ENCODE measurements at places on chromosomes 1 and 21.

DNA sequence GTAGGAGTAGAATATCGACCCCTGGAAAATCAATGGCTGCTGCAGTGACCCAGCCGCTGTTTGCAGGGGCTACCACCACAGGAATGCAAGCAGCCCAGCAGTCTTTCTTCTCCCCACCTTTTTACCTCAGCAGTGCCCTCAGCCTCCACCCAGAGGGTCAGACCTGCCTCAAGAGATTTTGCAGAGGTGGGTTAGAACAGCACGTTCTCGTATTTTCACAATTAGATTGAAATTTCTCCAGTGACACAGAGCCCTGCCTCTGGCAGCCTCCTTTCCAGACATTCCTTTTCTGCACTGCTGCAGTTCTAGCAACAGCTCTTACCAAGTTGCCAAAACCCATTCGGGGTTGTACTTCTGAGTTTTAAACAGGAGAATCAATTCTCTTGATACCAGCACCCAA lies 38.3 kb upstream of the PIGV start:
- no peak for DNase-seq

DNA sequence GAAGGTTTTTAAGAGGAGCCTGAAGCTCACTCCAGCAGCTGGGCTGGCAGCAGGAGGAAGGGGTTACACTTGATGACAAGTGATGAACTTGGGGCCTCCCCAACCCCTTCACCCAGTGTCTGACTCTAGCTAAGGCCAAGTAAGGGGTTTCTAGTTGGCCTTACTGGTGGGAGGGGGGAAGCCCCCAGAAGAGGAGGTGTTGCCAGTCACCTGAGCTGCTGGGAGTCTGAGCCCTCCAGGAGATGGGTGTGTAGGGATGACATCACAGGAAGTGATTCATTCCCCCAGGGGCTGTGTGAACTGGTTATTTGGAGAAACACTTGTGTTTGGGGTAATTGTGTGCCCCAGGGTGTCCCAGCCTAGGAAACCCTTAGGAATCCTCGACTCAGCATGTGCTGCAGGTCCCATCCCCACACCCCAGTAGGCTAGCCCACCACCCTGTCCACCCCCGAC lies 3.1 kb downstream of the PADI1 start:
- DNase-seq: peak; percentile 96

DNA sequence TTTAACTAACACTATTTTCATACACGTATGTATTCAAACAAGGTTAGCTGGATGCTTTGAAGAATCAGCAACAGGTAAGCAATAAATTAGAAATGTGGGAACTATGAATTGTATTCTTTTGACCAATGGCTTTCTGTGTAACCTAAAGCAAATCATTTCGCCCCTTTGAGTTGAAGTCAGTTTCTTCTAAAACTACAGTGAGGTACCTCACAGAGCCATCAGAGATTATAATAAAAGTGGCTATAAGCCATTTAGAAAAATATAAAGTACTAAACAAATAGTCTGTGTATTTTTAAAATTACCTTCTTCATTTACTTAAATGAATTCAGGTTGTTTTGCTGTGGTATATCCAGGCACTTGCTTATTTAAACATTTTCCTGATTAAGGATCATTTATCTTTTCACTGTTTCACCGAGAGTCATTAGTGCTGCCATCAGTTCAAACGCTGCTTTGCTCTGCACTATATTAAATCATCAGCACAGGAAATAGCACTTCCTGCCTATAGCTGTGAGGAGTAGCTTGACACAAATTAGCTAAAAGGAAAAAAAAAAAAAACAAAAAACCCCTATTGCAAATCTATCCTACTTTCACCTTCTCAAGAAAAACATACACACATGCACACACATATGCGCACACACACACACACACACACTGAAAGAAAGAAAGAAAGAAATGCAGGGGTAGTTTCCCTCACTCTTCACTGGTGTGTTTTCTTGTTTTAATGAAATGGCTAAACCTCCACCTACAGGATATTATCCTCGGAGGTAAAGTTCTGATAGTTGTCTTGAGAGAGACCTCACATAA lies 39.8 kb upstream of the C1orf105 start:
- peak; percentile 92 for DNase-seq

GRCh38 chr1:162214202-162214601 lies 144.7 kb downstream of the NOS1AP start:
- DNase-seq: no peak

GRCh38 chr21:44846485-44847260 lies 26.8 kb downstream of the PTTG1IP start:
- peak; percentile 53 for DNase-seq

DNA sequence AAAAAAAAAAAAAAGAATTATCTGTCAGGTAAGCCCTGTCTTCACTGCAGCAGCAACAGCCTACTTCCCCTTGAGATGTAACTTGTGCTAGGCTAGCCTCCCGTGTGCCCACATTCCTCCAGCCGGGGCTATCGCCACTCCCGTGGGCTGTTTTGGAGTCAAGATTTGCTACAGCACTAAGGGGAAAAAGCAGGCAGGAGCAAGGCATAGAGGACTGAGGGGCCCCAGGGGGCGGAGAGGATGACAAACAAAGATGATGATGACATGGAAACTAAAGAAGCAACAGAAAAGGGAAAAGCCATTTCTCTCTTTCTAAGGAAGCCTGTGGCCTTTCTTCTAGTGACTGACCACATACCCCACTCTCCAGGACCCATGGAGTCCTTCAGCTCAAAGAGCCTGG lies 1.9 kb downstream of the TNFAIP8L2 start:
- DNase-seq: no peak

- DNase-seq: no peak
Observed at GRCh38 chr1:208158640-208159554, 85.3 kb downstream of the PLXNA2 start.

- DNase-seq: no peak
Observed at GRCh38 chr1:112564081-112564480, 54.9 kb downstream of the ST7L start.

GRCh38 chr1:25140073-25140797 lies 92.1 kb downstream of the SYF2 start:
- peak; percentile 49 for DNase-seq

- no peak for DNase-seq
Observed at GRCh38 chr1:48540587-48540986, 68.6 kb upstream of the SPATA6 start.

DNA sequence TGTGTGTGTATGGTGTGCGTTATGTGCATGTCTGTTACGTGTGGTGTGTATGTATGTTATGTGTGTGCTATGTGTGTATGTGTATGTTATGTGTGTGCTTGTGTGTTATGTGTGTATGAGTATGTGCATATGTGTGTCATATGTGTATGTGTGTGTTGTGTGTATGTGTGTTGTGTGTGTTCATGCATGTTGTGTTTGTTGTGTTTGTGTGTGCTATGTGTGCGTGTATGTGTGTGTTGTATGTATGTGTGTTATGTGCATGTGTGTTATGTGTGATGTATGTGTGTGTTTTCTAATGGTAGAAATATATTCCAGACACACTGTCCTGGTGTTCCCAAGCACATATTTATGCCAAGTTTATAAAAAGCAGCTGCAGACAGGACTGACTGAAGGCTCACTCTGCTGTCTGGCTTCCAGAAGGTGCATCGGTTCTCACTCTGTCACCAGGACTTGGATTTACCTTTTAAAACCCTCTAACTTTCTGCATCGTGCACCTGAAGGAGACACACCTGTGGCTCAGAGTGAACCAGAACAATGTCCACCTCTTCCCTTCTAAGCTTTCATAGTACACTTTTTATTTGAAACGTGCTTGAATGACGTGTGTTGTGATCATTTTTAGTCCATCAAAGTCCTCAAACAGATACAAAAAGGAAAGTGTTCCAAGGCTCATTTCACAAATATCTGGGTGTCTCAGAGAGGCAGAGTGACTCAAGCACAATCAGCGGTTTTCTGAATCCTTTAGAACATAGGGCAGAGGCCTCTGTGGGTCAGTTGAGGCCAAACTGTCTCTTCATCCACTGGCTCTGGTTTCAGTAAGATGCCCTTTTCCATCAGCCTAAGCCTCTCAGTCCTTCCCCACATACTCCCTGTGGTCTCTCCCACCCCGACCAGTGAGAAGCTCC lies 49.9 kb downstream of the TOMM20 start:
- no peak for DNase-seq

- no peak for DNase-seq
Observed at GRCh38 chr1:74363220-74363619, 128.0 kb downstream of the TNNI3K start.

DNA sequence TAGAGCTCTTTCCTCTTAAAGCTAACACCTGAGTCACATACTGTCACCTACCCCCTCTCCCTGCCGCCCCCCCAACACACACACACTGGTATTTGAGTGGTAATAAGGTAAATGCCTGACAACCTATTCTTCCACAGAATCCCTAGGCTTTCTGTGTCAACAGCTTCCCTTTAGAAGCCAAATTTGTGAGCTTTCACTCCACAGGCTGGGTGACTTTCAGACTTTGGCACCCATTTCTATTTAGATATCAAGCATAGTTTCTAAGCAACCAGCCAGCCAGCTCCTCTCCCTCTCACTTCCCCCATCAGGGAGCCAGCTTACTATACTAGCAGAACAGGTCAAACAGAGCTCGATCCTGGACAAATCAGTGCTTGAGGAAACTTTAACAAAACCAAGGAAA lies 3.2 kb upstream of the C1orf74 start:
- DNase-seq: no peak

GRCh38 chr1:200967693-200968468 lies 55.6 kb downstream of the KIF21B start:
- no peak for DNase-seq

DNA sequence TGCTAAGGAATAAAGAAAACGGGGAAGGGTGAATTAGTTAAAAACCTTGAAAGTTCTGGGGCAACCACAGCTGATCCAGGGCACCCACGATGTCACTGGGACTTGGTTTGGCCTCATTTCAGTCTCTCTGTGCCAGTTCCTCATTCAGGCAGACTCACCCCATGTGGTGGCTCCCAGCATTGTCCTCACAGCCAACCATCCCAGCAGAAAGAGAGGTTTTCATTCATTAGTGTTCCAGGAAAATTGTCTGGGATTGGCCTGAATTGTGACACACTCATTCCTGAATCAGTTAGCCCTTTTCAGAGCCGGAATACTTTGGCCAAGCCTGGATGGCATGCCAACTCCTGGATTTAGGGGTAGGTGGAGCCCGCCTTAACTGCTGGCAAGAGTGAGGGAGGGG lies 367.7 kb downstream of the PRDM2 start:
- no peak for DNase-seq

DNA sequence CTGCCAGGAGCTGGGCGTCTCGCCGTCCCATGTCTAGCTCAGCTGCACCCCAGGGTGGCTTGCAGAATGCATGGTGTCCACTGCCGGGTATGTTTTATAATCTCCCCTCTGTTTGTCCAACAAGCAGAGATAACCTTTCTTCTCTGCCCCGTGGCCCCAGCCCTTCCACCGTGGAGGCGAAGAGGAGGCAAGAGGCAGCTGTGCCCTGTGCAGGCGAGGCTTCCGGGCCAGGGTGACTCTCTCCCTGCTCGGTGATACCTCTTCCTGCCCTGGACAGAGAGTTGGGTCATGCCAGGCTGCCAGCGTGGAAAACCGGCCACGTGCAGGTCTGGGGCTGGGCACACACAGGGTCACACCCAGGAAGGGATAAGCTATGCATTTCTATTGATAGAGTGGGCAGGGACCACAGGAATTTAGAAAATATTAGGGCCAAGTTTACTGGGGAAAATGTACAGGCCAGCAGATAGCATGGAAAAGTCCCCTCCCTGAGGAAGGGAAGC lies at the start of gene TFF2:
Gene TFF2, minus strand, starts transcription at position 68 of the 500 bp plus-strand sequence. Its CDS starts 37 bp downstream, at position 31.
- DNase-seq: no peak

DNA sequence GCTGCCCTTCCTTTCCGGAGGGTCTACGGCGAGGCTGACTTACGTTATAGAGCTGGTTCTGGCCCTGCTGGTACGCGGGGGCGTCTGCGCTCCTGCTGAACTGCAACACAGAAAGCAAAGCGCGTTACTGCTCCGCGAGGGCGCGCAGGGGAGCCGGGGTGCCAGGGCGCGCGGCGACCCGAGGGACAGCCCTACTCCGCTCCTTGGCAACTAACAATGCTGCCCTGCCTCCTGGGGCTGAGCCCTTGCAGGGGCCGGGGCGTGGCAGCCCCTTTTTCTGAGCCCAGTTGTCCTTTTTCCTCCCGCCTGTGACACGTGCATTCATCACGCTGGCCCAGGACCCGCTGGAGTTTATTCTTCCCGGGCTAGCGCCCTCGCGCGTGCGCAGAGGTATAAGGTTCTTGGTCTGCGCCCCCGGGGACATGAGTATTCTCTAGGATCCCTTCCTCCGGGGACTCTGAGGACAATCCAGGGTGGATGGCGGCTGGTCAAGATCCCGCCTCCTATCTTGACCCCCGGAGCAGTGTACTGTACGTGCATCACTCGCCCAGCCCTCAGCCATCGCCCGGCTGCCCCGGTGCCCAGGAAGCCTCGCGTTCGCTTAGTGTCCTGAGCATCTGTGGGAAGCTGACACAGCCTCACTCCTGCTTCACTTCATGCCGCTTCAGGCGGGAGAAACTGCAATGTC lies 78.9 kb downstream of the CD247 start:
- DNase-seq: peak; percentile 63

DNA sequence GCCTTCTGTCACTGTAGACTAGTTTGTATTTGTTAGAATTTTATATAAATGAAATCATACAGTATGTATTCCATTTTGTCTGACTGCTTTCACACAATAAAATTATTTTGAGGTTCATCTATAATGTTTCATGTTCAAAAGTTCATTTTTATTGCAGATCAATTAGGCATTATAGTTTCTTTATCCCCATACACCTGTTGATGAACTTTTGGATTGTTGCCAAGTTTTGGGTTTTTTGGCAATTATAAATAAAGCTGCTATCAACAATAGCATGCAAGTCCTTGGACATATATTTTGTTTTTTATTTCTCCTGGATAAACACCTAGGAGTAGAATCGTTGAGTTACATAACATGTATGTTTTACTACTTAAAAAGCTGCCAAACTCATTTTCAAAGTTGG lies 47.1 kb upstream of the FAM3B start:
- DNase-seq: no peak

DNA sequence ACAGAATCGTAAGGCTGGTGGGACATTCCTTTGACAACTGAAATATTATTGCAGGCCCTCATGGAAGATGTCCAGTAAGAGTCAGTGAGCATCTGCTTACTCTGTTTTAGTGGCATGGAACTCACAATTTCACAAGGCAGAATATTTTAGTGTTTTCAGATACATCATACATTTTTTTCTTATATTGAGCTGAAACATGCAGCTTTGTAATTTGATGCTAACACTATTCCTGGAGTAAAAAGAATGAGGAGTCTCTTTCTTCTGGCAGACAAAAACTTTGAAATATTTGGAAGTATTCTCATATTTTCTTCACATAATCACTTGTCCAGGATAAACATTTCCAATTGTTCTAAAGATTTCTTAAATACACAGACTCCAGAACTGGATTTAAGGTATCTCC lies 17.7 kb downstream of the CLDN17 start:
- no peak for DNase-seq

DNA sequence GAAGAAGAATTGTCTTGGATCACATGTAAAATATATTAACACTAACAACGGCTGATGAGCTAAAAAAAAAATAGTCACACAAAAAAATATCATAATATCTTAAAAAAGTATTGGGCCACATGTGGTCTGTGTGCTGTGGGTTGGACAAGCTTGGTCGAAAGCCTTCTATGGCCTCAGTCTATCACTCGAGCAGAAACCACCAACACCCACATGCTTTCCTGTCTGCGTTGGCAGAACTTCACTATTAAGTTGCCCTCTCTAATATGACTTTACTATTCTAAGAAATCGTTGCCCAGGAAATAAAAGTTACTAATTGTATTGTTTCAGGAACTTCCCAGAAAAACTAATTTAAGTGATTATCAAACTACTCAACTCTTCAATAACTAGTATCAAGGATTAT lies 28.2 kb upstream of the ETS2 start:
- no peak for DNase-seq

GRCh38 chr1:53629101-53629691 lies 109.8 kb downstream of the GLIS1 start:
- DNase-seq: no peak

- DNase-seq: no peak
Observed at GRCh38 chr1:240618946-240619345, 7.0 kb upstream of the GREM2 start.

Data from A673 (cell line).